ENCODE measurements at places on chromosomes 16 and 17.
A peak's percentile ranks its signal among the peaks of the same experiment; 100 is the strongest.

- no peak for DNase-seq
Measured at GRCh38 chr17:47739150-47739549, 6.1 kb downstream of the TBX21 start.

GRCh38 chr16:30924076-30924912 lies 922 bp downstream of the FBXL19 start:
- DNase-seq = peak; percentile 50

- DNase-seq = no peak
Measured at GRCh38 chr16:53083119-53083518, 28.3 kb downstream of the CHD9 start.

GRCh38 chr16:4839942-4840341 lies 7.1 kb downstream of the GLYR1 start:
- DNase-seq = no peak

DNA sequence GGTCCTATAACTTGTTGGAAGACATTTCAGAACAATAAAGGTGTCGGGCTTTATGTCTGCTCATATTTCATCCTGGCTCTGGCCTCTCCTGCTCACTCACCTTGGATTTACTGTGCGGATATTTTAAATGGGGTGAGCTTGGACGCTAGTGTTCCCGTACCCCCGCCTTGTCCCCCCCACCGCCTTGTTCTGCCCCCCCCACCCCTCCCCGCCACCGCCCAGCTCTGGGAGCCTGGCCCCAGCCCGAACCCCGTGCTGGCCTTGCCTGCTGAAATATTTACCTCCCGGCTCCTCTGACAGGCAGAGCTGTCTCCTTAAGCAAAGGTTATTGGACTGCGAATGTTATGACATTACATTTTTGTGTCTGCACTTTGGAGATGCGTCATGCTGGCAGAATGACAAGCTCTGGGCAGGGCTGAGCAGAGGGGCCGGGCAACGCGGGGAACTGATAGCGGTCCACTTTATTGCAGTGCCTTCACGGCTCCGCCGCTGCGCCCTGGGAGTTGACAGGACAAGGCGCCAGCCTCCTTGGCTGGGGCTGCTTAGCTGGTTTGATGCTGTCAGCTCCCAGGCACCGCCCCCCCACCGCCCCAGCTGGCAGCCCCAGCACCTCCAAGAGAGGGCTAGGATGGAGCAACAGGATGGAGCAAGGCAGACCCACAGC lies 222.5 kb upstream of the GSE1 start:
- no peak for DNase-seq

DNA sequence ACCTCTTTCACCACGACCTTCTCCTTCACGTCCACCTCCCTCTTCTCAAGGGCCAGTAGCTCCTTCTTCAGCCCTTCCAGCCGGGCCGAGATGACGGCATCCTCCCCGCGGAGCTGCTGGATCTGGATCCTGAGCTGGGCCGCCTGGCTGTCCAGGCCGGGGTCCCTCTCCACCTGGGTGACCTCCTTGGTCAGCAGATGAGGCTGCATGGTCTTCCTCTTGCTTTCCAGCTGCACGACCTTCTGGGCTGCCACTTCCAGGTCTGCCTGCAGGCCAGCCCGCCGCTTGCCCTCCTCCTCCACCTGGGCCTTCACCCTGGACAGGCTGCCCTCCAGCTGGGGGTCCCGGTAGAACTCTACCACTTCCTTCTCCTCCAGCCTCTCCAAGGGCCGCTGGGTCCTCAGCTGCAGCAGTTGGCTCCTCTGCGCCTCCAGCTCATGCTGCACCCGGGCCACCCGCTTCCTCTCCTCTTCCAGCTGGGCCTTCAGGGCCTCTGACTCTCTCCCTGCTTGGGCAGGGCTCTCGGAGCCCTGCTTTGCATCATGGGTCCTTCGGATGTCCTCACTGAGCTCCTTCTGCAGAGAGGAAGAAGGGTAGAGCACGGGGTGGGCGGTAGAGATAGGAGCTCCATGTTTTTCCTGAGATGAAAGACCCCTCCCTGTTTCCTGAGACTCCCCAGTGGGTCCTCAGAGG lies 9.5 kb downstream of the CDK3 start:
- DNase-seq = no peak

DNA sequence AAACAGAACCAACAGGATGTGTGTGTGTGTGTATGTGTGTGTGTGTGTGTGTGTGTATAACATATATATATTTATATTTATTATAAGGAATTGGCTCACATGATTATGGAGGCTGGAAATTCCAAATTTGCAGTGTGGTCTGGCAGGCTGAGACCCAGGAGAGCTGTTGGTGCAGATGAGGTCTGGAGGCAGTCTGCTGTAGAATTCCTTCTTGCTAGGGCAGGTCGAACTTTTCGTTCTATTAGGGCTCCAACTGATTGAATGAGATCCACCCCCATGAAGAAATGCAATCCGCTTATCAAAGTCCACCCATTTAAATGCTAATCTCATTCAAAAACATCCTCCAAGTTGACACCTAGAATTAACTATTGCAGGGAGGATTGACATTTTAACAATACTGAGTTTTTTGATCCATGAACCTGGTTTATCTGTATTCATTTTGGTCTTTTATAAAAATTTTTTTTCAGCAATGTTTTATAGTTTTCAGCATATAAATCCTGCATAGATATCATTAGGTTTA lies 85.0 kb downstream of the CYLD start:
- no peak for DNase-seq

DNA sequence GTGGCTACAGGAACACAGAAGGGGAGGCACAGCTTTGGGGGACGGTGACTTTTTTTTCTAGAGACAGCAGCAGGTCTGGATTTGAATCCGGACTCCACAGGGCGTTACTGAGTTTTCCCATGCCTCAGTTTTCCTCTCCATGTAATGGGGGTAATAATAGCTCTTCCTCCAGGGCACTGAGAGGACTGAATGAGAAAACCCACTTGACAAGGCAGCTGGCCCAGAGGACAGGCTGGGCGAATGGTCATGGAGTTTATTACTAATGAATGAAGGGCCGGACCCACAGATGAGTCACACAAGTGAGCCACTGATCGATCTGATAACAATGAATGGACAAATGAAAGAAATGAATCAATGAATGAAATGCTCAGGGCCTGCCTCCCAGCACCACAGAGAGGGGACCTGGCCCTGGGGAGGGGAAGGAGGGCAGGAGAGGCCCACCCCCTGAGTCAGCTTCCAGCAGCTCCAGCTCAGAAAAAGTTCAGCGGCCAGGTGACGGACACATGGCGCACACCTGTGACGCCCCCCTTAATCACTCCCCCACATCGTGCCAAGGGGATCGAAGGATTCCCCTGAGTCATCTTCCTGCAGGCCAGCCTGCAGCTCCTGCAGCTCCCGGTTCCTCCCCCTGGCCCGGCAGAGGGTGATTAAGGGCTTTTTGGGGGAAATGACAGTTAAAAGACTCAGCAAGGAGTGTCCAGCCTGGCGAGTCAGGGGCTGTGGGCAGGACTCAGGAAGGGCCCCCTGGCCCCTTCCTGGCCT lies 54.3 kb downstream of the SOCS1 start:
- no peak for DNase-seq

DNA sequence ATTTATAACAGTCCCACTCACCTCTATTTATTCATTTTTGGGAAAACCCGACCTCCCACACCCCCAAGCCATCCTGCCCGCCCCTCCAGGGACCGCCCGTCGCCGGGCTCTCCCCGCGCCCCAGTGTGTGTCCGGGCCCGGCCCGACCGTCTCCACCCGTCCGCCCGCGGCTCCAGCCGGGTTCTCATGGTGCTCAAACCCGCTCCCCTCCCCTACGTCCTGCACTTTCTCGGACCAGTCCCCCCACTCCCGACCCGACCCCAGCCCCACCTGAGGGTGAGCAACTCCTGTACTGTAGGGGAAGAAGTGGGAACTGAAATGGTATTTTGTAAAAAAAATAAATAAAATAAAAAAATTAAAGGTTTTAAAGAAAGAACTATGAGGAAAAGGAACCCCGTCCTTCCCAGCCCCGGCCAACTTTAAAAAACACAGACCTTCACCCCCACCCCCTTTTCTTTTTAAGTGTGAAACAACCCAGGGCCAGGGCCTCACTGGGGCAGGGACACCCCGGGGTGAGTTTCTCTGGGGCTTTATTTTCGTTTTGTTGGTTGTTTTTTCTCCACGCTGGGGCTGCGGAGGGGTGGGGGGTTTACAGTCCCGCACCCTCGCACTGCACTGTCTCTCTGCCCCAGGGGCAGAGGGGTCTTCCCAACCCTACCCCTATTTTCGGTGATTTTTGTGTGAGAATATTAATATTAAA lies 638 bp upstream of the TMEM88 start:
- peak; percentile 42 for DNase-seq

DNA sequence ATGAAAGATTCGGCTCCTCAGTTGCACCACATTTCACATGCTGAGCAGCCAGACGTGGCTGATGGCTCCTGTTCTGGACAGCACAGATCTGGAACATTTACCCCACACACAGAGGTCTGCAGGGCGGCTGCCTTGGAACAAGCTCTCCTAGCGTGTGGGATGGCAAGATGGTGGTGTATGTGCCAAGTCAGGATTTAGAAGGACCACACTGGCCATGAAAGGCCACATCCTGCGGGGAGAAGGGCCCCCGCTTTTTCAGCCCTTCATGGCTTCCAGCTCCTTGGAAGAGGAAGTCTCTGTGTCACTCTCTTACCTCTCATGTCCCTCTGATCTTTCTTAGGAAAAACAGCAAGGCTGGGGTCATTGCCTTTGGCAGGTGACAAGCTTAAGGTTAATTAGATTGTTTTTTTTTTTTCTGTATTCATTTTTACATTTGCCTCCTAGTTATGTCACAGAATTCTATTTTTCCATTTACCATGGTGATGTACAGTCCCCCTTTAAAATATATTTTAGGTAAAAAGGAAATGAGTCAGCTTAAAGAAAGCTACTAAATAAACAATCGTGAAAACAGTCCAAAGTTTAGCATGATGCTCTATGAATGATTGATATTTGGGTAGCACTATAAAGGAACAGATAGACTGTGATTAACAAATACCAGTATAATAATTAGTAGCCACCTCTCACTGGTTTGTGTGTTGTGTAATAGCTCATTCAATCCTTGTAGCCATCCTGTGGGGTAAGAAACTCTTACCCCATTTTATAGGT lies 396.6 kb downstream of the CPPED1 start:
- DNase-seq = no peak

DNA sequence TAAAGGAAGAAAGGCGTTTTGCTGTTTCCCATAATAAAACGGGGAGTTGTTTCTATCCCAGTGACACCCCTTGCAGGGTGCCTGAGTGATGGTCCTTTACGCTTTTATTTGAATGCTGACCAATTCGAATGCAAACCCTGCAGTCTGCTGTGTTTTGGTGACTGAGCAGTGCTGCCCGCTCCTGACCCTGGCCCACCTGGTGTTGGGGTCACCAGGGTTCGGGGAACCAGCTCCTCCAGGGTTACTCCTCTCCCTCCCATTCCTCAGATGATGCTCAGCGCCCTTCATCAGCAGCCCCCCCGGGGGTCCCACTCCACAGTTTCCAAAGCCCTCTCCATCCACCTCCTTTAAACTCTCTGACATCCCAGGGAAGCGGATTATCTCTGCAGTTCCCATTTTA lies 6.0 kb downstream of the CA4 start:
- no peak for DNase-seq

GRCh38 chr16:86798247-86799041 lies 220.1 kb downstream of the FOXL1 start:
- DNase-seq = no peak

DNA sequence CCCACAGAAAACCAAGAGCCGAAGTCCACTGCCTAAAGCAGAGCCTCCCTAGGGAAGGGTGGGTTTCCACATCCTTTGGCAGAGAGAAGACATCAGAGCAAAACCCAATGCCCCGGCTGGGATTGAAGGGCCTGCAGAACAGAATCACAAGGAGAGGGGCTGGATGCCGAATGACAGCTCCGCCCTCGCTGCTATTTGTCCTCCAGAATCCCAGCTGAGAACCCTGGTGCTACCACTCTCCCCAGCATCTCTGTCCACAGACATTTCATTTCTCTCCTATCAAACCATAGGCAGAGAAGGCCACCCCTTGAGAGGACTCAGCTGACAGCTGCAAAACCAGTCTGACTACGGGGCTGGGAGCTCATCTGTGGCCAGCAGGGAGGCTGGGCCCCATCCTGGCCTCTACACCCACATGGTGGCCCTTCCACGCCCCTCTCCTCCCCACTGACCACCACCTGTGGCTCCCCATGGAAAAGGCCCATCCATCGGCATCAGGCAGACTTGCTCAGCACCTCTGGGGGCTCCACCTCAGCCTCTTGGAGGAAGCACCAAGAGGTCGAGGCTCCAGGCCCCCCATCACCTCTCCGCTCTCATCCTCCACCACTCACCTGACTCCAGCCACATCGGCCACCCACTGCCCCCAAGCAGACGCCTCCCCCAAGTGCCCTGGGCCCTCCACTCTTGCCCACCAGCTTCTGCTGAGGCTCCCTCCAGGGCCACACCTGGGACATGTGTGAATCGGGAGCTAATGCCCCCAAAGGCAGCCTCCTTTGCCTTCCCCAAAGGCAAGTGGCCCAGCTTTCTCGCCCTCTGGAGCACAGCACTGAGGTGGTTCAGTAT lies 288.5 kb downstream of the C16orf95 start:
- no peak for DNase-seq

- peak; percentile 53 for DNase-seq
Measured at GRCh38 chr16:49407873-49408550, 34.4 kb downstream of the C16orf78 start.

- DNase-seq = no peak
Measured at GRCh38 chr17:20111538-20111937, 102.4 kb downstream of the SPECC1 start.

DNA sequence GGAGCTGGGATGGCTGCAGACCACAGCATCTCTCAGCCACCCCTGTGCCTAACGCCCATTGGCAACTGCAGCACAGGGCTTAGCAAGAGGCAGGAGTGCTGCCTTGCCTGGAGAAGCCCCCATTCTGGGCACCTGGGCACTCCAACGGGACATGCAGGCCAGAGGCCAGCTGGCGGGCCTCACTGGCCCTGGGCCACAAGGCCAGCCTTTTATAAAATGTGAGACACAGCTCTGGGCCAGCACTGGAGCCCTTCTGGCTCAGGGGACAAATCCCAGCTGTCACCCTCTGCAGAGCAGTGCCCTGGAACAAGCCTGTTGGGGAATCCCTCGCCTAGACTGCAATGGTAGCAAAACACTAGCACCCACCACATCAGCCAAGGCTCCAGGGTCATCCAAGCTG lies 171.8 kb downstream of the WSCD1 start:
- DNase-seq = no peak

GRCh38 chr16:83266848-83267553 lies 540.8 kb upstream of the HSBP1 start:
- no peak for DNase-seq

- DNase-seq = no peak
Measured at GRCh38 chr17:13222975-13223374, 205.1 kb upstream of the ELAC2 start.

- DNase-seq = no peak
Measured at GRCh38 chr17:4155980-4156620, 13.1 kb downstream of the CYB5D2 start.

All from B cell (primary cell).